ENCODE measurements at places on chromosomes 2 and 18.

DNA sequence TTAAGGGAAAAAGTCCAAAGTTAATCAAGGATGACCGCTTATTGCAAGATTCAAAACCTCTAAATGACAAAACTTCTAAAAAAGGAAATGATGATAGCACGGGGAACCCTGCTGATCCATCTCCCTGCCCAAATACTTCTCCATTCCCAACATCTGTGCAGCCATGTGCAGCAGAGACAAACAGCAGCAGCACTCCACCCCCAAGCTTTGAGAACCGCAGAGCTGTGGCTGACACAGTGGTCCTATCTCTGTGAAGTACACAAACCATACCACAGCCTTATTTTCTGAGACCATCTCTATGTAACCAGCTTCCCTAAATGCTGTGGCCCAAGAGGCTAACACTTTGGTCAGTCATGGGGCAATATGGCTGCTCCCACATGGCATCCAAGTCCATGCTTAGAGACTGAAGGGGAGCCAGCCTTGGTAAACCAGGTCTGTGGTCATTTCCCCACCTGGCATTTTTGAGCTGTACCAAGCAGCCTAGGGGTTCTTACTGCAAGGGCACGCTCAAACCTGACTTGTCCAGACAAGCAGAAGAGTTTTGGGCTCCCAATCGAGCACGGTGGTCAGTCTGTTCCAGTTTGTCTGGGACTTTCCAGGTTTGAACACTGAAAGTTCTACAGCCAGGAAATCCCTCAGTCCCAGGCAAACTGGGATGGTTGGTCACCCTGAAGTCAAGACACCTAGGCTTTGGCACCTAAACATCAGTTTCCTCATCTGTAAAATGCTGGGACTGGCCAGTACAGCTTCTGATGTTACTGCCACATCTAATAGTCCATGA lies 17.1 kb upstream of the NFE2L2 start:
- no peak for DNase-seq

DNA sequence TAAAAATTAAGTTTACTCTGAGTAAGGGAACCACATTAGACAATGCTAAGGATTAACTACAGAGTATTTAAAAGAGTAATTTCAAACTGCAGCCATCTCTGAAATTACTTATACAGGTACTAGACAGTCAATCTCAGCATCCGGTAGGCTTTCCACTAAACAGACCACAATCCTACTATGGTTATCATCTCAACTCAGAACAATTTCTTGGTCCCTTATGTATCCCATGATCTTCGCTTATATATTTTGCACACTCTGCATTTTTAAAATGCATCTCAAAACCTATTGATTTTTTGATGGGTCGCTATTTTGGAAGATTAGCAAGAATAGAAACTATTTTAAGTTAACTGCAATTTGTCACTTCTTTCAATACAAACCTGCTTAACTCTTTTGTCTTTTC lies 1.4 kb downstream of the PPP4R1 start:
- DNase-seq = no peak

DNA sequence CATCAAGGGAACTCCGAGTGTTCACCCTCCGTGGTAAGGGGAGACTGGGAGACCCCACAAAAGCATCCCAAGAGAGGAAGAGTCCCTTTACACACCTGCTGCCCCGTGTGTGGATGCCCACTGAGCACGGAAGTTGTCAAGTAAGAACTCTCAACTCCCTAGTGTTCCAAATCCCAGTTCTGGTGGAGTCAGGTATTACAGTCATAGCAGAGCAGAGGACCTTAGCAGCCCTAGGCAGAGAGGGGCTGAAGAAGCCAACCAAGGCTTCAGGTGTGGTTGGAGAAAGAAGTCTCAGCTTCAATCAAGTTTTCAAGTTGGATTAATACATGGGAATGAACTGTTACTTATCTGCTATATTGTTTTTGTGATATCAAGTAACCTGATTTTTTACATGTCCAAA lies 512.5 kb downstream of the RNF144A start:
- DNase-seq = no peak

DNA sequence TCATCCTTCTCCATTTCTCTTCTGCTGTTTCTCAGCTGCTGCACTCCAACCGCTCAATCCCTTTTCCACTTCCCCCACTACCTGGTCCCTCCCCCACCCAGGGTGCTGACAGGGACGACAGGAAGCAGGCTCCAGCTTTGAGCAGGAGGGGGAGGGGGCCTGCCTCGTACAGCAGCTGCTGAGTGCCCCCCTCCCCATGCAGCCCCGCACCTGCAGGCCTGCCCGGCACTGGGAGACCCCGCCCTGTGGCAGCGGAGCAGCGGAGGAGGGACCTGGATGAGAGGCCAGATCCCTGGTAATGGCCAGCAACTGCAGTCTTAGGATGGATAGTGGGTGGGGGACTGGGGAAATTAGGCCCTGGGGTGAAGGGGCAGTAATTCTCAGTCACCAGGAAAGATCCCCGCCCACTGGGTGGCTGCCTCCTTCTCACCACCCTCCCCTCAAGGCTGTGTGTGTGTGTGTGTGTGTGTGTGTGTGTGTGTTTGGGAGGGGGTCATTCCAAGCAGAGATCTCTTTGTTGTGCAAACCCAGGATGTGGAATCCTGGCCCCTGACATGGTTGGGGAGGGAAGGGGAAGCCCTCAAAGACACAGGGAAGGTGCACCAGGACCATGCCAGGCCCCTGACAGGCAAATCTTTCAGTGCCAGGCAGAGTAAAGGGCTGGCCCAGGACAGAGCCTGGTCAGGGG lies 6.8 kb upstream of the CRYBA2 start:
- DNase-seq = no peak

DNA sequence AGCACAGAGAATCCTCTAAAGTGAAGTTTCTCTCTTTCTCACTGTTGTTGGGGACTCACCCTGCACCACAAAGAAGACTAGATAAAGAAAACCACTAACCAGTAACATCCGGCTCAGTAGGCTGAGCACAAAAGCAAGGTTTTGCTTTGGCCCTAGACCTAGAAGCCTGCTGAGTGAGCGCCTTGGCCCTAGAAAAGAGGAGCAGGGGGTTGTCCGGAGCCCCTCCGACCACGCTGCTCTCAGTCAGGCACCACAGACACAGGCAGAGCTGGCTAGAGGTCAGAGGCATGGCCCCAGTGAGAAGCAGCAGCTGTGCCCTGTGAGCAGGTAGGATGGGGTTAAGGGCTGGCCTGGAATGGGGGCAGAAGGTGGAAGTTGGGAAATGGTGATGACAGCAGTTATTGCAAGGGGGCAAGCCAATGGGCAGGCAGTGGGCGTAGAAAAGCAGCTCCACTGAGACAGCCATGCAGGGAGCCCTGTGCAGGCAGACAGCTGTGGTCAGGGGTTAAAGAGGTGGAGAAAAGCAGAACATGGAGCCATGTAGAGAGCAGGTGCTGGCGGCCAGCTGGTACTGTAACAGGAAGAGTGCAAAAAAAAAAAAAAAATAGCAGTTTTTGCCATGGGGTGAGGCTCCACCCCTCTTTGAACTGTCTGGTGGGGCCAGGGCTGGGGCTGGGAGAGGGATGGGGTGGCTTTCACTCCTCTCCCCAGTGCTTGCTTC lies 36.9 kb upstream of the SLC14A1 start:
- DNase-seq = peak; percentile 30

DNA sequence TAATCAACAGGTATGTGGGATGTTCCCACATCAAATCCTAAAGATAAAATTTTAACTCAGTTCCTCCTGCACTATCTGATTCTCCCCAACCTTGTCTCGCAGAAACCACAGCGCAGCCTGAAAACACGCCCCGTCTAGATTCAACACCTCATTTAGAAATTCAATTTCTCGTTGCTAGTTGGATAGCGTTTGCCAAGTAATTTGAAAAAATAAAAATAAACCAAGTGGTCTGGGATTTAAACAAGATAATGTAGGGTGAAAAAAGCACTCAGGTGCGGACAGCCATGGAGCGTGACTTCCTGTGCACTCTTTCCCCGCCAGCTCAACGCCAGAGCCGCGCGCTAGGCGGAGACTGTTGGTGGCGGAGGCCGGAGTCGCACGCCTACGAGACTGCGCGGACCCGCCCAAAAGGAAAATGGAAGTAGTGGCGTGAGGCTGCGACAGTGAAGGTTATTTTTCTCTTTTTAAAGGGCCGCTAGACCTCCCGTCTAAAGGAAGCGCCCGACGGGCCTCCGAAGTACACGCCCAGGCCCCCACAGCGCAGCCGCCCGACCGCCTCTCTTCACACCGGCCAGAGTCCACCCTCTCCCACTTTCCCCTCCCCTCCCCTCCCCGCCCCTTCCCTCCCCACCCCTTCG lies 615 bp upstream of the CCNT2 start:
- peak; percentile 85 for DNase-seq

DNA sequence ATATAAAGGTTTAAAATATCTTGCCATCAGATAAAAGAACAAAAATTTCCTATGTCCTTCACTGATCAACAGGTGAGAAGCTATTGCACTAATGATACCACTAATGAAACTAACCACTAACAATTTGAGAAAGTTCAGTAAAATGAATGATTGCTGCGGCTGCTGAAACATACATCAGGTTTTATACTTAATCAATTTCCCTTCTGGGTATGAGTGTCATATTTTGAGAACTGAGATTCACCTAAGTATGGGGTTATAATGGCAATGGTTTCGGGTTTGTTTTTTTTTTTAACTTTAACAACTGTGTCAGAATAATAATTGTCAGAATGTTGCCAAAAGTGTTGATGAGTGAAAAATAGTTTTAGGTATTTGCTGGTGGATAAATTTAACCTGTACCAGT lies 151.3 kb upstream of the SLC39A10 start:
- no peak for DNase-seq

GRCh38 chr2:112321375-112322320 lies 46.3 kb downstream of the ZC3H6 start:
- no peak for DNase-seq

GRCh38 chr18:53147472-53147871 lies 807.5 kb downstream of the DCC start:
- DNase-seq = no peak

DNA sequence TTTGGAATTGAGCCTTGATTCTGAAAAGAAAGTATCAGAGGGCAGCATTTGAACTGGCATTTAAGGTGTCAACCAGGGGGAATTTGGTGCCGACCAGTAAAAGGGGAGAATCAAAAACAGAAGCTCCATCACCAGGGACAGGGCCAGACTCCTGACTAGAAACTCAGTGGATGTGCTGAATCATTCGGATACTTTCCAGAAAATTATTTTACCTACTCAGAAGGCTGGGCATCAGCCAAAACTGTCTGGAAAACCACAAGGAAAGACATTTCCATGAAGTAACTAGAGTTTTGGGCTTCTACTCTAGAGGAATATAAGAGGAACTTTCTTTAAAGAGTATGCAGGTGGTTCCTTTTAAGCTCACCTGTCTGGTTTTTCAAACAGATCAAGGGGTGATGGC lies 756.6 kb downstream of the RNF144A start:
- no peak for DNase-seq

GRCh38 chr2:215476424-215476823 lies 40.6 kb upstream of the FN1 start:
- no peak for DNase-seq

- DNase-seq = no peak
Measured at GRCh38 chr2:147468349-147468748, 376.5 kb upstream of the ACVR2A start.

GRCh38 chr2:113762377-113763118 lies 6.1 kb upstream of the SLC35F5 start:
- no peak for DNase-seq

DNA sequence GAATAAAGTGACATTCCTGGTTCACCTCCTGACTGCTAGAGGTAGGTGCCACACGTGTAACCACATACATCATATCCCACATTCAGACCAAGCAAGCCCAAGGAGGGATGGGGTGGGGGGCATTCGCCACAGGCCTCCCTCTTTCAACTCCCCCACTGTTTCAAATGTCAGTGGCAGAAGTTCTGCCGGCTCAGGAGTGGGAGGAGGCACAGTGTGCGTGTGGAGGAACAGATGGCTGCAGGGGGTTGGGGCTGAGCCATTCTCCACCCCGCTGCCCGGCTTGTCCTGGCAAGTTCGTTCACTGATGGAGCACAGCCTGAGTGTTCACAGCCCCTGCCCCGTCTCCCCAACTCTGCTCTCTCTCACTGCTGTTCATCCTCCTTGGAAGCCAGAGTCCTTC lies 75.4 kb upstream of the TANC1 start:
- no peak for DNase-seq

- no peak for DNase-seq
Measured at GRCh38 chr18:40523287-40523686, 1431.7 kb upstream of the PIK3C3 start.

DNA sequence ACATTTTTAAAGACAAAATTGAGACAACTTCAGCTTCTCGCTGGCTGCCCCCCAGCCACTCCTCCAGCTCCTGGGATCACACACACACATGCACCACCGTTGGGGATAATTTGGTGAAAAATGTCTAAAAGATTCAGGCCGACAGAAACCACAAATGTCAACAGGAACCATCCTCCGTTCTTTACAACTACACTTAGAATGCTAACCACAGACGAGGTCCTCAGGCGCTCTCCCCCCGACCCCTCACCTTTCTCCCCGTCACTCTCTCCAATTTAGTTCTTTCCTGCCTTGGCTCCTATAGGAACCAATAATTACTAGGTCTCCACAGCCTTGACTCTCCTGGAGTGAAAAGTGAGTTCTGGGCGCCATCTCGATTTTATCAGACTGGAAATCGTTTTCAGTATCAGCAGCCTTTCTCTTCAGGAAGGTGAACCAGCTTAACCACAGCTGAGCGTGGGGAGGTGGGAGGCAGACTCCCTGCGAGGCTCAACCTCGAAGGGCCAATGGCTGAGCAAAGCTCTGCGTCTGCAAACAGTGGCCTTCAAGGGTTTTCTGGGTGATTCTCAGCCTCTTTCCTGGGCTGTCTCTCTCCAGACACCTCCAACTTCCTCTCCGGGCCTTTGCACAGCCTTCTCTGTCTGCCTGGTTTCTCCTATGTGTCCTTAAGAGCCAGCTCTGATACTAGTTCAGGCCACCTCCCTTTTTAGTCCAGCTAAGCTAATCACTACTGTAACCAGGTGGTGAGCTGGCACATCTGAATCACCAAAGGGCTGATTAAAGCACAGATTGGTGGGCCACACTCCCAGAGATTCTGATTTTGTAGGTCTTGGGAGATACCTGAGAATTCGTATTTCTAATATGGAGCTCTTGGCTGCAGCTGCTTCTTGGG lies 115.7 kb upstream of the COPS8 start:
- DNase-seq = no peak

- no peak for DNase-seq
Measured at GRCh38 chr2:164937864-164938401, 17.4 kb downstream of the SLC38A11 start.

GRCh38 chr2:234001380-234002160 lies 48.9 kb upstream of the SPP2 start:
- DNase-seq = no peak

DNA sequence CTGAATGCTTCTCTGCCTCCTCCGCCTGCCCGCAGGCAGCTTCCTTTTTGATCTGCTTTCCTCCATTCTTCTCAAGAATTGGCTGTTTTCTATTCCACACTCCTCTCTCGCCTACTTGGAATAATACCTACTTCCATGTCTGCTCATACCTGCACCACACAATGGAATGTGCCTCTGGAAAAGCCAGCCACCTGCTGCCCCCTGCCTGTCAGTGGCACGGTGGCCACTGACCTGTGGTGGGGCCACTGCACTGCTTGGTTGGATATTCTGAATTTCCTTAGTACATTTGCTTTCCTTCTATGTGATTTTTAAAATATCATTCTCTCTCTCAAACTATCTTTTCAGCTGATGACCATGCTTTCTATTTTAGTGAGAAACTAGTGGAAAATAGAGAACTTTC lies 406.9 kb downstream of the DCDC2C start:
- no peak for DNase-seq

GRCh38 chr2:1992280-1992679 lies 248.0 kb upstream of the PXDN start:
- no peak for DNase-seq

Data from CD8-positive, alpha-beta memory T cell (primary cell).